ENCODE measurements at places on chromosomes 13 and 19.

DNA sequence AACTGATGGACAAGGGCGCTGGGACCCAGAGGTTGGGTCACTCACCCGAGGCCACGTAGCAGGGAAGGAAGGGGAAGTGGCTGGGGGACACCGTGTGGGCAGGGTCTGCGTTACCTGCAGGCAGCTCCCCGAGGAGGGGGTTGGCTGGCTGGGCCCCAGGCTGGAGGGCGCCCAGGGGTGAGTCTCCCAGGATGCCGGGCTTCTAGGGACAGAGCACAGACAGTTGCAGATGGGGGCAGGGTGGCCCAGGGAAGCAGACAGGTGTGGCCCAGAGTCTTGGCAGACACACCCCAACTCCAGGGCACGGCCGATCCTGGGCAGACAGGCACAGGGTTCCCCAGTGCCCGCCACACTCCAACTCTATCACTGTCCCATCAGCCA is 5.6 kb upstream of the FDX2 start:
- DNase-seq: no peak

DNA sequence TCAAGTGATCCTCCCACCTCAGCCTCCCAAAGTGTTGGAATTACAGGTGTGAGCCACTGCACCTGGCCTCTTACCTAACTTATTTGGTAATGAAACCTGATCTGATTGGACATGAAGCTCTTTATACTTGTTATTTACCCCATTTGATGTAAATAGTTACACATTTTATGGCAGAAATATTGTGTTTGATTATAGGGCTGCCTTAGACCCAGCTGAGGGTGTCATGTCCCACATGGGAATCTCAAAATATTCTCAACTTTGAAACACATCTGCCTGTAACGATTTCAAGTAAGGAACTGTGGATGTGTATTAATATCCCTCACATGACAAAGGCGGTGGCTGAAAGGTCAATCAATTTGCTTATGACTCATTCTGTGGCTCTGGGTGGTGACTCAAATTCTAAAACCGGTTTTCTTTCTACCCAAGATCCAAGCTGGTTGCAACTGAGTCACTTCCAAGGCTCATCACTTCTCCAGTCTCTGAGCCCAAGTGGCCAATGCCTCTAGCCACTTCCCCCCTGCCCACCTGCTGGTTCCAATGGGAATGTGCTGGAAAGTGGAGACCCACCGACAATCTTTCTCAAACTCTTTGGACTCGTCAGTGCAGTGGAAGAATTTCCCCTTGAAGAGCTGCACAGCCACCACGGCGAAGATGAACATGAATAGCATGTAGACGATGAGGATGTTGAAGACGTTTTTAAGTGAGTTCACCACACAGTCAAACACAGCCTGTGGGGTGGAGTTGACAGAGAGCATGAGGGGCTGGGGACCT is 110.9 kb downstream of the IER2 start:
- DNase-seq: no peak

- no peak for DNase-seq
These were observed 11.6 kb upstream of the DCLK1 start for GRCh38 chr13:36142735-36143134.

- DNase-seq: no peak
These were observed 3.0 kb upstream of the MATK start for GRCh38 chr19:3788996-3789778.

DNA sequence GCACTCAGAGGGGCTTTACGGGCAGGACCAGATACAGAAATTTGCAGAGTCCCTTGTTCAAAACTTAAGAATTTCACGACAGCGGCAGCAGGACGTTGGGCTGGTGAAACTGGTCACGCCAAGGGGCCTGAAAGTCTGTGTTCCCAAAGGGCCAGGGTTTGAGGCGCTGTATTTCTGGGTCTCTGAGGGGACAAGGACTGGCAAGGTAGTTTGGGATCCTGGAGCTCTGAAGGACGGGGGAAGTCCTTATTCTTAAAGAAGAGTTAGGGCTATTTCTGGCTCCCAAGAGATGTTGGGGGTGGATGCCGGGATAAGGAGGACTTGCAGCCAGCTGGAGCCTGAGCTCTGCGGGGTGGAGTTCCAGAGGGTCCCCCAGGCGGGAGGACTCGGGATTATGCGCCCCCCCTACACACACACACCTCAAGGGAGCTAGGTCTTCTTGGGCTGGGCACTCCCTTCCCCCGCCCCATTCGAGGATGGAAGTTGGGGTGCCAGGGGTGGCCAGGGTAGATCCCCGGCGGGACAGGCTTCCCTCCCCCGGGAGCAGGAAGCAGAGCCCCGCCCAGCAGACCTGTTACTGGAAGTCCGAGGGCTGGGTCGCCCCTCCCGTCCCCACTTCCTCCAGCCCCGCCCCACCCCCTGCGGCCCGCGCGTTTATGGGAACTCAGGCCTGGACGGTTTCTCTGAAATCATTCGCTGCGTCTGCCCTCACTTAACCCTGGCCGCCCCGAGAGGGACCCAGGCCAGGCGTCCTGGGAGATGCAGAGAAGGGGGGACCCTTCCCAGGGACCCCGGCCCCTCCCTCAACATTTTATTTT is 5.6 kb downstream of the BCL3 start:
- peak; percentile 36 for DNase-seq

DNA sequence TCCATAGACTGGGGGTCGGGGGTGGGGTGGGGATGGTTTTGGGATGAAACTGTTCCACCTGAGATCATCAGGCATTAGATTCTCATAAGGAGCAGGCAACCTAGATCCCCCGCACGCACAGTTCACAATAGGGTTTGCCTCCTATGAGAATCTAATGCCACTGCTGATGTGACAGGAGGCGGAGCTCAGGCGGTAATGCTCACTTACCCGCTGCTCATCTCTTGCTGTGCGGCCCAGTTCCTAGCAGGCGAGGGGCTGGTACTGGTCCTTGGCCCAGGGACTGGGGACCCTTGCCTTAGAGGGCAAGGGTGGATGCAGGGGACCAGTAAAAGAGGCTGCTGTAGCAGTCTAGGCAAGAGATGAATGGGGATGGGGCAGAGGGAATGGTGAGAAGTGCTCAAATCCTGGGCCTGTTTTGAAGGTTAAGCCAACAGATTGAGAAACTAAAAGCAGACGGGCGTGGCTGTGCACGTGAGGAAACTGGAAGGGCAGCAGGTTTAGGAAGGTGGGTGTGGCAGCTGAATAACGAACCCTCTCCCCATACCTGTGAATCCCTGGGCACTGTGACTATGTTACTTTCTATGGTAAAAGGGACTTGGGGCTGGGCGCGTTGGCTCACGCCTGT is 1.5 kb upstream of the ERICH4 start:
- DNase-seq: no peak

DNA sequence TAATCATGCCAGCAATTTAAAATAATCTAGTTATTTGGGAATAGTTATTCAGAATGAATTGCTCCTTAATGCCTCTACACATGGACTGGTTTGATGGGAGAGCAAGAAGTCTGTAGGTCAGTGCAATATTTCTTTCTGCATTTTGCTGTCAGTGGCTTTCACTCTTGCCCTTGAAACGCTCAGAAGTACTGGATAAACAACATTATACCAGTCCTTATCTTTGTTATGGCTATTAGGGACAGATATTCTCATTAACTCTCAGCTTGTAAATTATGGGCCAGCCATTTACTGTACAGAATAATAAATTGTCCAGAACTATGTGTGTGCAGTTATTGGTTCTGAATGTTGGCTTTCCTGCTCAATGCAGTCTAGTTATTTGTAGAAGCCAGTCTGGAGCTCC is 224.4 kb downstream of the OXGR1 start:
- no peak for DNase-seq

DNA sequence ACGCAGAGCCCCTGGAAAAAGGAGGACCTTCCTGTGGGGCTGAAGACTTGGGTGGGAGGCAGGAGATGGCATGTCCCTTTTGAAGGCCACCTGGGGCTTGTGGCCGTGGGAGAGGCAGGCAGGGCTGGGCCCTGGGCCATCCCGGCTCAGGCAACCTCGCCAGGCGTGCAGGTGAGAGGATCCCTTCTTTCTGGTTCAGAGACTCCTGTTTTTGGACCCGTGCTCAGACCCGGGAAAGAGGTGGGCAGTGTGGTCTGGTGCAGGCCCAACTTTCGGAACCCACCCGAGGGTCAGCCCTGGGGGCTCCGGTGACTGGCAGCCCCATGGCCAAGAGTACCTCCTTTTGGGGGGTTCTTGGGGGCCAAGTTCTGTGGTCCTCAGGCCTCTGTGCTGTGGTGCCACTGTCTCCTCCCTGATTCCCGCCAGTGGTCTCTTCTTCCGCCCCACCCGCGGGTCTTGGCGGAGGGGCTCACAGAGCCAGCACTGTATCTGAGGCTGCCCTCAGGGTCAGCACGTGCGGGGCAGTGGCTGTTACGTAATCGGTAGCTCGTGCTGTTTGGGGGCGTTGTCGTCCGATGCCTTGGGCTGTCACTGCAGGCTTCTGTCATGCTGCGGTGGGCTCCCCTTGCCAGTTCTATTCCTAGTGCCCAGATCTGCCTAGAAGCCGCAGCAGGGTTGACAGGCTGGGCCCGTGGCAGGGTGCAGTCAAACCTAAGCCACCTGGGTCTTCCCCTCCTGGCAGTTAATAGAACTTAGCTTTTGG is 42.7 kb downstream of the KDM4B start:
- no peak for DNase-seq

- no peak for DNase-seq
These were observed 8.0 kb upstream of the GPR183 start for GRCh38 chr13:99315186-99315585.

DNA sequence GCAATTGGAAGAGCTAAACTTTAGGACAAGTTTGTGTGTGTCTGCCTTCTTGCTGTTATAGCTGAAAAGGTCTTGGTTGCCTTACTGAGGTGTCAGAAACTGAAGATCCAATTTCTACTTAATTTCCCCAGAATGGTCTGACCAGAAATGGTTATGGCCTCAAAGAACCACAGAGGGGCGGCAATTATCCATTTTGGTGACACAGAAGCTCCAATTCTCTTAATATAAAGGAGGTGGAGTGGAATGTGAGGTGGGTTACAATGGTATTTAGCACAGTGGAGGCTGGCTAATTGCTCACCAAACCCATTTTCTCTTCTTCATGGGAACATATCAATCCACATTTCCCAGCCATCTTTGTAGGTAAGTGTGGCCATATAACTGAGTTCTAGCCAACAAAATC is 1157.2 kb downstream of the OLFM4 start:
- DNase-seq: no peak

GRCh38 chr19:23823952-23824389 is 65.3 kb upstream of the ZNF681 start:
- DNase-seq: no peak

GRCh38 chr13:44565881-44566280 is 10.2 kb downstream of the TSC22D1 start:
- DNase-seq: no peak

DNA sequence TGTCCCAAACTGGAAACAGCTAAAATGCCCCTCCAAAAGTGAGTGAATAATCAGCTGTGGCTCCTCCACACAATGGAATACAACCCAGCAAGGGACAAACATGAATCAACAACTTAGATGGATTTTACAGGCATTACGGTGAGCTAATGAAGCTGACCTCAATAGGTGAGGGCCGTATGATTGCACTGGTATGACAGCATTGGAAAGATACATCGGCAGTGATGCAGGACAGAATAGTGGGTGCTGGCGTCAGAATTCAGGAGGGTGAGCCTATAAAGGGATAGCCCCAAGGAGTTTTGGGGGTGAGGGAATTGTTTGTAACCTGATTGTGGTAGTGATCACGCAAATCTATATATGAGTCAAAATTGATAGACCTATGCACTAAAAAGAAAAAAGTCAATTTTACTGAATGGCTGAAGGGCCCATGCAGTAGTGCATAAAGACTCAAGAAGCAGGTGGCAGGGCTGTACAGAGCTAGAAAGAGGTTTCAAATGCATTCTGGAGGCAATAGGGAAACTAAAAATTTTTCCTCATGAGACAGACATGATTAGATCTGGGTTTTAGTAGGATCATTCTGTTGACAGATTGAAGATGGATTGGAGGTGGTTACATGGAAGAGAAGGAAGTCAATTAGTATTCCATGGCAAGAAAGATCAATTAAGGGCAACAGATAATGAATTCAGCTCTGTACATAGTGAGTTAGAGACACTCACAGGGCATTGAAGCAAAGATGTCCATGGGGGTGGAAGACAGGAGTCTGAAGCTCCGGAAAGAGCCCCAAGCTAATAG is 90.8 kb downstream of the IRS2 start:
- no peak for DNase-seq
